ENCODE measurements at places on chromosomes 13 and 19.

- DNase-seq = no peak
Measured at GRCh38 chr13:103976371-103976770, 910.2 kb upstream of the SLC10A2 start.

DNA sequence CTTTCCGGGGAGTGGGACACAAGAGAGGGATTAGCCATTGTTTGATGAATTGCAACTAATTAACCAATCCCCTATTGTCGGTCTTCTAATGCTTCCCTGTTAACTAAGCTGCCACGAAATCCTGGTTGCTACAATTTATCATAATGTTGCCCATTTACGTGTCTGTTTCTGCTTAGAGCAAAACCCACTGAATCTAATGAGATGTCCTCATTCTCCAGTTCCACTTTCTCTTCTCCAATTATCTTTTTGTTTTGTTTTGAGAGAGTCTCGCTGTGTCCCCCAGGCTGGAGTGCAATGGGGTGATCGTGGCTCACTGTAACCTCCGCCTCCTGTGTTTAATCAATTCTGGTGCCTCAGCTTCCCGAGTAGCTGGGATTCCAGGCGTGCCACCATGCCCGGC lies 5.2 kb upstream of the DPP9 start:
- no peak for DNase-seq

DNA sequence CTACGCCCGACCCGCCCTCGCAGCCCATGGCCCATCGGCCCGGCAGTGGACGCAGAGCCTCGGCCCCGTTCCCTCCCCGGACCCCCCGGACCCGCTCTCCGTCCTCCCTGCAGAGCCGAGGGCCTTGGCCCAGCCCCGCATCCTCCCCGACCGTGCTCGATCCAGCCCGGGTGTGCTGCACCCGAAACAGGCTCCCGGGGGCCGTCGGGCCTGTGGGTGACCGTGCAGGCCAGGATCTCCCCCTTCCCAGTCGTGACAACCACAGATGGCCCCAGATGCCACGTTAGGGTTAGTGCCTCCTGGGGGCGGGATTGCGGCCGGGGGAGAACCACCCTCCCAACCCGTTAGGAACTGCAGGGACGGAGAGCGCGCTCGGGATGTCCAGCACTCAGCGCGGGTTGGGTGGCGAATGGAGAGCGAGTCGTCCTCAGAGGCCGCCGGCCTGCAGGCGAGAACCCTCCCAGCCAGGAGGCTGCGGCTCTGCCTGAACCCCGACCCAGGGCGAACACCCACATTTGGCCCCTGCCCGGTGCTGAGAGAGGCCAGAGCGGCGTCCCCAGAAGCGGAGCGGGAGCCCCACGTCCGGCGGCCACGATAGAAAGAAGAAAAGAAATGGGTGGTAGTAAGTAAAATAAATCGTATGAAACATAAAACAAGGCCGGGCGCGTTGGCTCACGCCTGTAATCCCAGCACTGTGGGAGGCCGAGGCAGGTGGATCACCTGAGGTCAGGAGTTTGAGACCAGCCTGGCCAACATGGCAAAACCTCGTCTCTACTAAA lies 6.7 kb upstream of the MADCAM1 start:
- peak; percentile 45 for DNase-seq

DNA sequence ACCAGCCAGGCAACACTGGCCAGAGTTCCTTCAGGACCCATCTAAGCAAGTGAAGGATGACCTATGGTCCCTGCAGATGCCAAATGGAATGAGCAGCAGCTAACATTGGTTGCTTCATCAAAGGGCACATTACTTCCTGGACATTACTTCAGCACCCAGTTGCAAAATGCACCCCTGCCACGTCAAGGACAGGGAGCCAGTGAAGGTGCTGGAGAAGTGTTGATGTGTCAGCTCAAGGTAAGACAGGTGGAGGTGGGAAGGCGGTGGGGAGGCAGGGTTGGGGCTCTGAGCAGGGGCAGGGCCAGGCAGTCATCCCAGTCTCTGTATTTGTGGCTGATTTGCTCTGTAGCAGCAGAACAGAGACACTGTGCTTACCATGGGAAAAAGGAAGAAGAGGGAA lies 14.6 kb downstream of the CSNK1A1L start:
- DNase-seq = no peak

GRCh38 chr19:1533510-1534150 lies 9.8 kb downstream of the PLK5 start:
- no peak for DNase-seq

GRCh38 chr19:44576843-44577565 lies 36.4 kb upstream of the IGSF23 start:
- DNase-seq = no peak

GRCh38 chr13:19622193-19622592 lies 11.3 kb upstream of the MPHOSPH8 start:
- no peak for DNase-seq

DNA sequence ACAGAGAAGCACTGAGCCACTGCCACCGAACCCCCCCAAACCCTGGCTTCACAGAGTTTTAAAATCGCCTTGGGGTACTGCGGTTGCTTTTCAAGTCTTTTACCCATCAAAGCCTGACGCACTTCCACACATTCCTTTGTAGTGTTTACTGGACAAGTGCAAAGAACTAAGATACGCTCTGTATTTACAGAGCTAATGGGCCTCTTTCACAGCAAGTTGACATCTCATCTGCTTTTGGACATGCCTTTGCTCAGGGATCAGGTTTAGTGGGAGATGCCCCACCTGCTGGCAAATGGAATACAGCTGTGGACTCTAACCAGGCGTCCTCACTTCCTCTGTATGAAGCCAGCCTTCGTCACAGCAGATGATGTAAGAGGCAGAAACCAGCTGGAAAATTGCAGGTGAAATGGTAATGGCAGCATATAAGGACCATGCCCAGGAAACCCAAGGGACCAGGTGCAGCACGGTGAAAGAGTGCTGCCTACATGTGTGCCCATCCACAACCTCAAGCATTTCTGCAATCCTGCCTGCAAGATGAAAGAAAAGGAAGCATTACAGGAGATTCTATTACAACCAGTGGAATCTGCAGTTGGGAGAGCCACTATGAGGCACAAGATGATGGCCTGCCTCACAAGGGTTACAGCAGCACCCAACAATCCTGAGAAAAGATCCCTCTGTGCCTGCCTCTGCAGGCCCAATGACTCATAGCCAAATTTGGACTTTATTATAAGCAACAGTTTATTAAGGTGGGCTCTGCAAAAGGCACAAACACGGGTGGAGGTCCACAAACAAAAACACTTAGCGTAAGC lies 34.7 kb downstream of the BRD4 start:
- no peak for DNase-seq

DNA sequence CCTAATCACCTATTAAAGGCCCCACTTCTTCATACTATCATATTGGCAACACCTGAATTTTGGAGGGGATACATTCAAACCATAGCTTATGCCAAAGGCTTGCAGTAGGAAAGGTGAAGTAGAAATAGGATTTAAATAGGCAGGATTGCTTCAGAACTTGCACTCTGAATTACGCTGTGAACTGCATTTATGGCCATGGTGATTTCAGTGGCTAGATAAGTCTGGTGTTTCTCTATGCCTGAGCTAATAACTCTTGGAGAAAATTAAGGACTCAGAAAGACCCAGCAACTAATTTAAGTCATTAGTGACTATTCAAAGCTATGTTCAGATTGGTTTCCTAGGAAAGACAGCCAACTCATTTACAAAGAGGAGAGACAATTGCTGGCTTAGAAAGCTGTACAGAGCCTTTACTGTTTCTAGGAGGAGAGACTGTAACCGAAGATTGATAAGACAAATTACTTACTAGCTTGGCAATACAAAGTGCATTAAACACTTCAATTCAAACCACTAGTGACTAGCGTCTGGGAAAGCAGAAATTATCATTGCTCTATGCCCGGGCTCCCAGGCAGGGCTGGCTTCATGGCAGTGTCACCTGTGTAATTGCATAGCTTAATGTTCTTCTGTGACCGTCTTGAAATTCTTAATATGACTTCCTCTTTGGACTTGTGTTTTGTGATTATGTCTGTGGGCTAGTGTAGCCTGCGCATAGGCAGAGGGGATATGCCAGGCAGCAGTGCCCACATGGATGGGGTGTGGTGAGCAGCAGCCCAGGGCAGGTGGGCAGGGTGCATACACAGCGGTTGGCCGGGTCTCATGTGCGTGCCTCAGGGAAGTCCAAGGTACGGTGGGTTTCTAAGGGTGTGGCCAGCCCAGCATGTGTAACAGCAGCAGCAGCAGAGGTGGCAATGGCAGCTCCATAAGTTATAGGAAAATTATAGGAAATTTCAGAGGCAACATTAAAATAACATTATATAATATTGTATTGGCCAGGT lies 60.1 kb downstream of the KL start:
- peak; percentile 23 for DNase-seq

DNA sequence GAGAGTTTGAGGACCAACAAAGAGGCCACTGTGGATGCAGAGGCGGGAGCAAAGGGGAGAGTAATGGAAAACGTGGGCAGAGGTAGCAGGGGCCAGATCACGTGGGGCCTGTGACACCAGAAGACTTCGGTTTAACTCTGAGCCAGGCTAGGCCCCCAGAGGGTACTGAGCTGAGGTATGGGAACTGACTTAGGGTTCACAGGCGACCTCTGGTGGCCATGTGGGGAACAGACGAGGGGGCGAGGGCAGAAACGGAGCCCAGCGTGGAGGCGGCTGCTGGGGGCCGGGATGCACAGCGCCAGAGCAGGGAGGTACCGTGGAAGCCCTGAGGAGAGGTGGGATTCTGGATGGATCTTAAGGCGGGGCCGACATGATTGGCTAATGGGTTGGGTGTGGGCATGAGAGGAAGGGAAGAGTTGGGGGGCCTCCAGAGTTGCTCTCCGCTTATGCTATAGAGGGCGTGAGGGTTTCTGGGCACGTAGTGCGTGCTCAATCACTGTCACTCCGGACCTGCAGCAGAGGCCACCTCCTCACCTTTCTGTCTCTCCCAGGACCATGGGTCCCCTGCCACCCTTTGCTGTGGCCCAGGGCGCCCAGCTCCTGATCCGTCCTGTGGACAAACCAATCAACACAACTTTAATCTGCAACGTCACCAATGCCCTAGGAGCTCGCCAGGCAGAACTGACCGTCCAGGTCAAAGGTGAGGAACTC lies 13.7 kb downstream of the PVR start:
- DNase-seq = peak; percentile 8

DNA sequence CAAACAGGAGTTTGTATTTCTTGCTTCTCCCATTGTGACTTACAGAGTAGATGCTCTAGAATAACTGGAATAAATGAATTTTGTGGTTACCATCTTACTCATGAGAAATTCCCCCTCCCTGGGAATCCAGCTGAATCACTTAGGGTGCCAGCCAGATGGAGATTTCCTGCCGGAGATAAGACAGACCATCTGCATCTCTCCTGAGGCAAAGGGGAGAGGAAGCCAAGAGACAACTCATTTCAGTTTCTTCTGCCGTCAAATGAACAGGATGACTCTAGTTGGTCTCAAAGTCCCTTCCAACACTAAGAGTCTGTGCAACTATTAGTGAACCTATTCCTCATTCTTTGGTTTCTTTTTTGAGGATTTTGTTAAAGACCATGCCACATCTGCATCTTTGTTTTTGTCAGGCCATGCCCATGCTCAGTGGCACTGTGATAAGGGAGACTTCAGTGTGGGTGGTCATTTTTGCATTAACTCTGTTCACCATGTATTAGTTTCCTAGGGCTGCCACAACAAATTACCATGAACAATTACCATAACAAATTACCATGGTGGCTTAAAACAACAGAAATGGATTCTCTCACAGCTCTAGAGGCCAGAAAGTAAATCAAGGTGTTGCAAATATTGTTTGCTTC lies 112.8 kb downstream of the NDFIP2 start:
- DNase-seq = no peak

DNA sequence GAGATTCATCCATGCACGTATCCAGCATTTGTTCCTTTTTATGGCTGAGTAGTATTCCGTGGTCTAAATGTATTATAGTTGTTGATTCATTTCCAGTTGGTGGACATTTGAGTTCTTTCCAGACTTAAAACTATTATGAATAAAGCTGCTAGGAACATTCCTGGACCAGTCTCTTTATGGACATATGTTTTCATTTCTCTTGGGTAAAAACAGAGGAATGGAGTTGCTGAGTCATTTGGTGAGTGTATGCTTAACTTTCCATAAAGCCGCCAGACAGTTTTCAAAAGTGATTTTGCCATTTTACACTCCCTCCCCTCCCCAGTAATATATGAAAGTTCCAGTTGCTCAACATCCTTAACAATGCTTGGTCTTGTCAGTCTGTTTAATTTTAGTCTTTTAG lies 116.4 kb downstream of the TSHZ3 start:
- no peak for DNase-seq

GRCh38 chr13:108346376-108346775 lies 76.9 kb downstream of the TNFSF13B start:
- DNase-seq = no peak

DNA sequence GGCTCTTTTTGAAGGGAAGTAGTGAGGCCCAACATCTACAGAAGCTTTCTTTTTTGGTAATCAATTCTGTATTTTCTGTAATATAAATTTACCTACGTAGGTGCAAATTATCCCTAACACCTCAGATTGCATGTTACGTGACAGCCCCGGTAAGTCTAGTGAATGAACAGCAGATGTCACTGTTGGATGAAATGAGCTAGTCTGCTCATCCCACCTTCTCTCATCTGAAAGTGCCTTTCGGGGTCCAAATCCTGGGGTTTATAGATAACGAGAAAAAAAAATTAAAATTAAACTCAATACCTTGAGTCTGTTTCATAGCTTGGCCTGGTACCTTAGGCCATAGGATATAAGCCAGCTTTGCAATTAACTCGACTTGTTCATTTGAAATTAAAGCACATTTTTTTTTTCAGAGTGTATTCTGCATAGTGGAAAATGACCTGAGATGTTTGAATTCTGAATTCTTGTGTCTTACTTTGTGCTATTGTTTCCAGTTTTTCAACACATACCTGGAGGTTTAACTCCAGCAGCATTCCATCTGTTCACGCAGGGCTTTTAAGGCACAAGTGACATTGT lies 548.2 kb downstream of the GPC5 start:
- peak; percentile 40 for DNase-seq

- no peak for DNase-seq
Measured at GRCh38 chr19:17352608-17353280, 15.4 kb downstream of the GTPBP3 start.

GRCh38 chr13:93227280-93227877 lies 772 bp downstream of the GPC6 start:
- DNase-seq = no peak
